ENCODE measurements at places on chromosomes 2 and 18.

DNA sequence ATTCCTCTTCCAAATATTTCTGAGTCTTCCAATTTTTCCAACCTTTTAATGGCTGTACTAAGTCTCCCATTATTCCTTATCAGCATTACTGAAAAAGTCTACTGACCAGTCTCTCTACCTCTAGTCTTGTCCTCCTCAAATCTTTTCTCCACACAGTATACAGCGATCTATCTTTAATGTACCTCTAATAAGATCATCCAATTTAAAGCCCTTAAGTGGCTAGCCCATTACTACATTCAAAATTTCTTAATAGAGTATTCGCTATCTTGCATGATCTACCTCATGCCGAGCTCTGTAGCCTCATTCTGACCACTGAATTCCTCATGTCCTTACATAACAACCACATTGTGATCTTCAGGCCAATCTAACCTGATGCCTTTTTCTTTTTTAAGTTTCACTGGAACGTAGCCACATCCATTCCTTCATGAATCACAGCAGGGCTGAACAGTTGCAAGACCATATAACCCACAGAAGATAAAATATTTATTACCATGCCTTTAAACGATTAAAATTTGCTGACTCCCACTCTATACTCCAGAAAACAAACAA, 57.9 kb downstream of the SLC66A3 start:
- DNase-seq = no peak

DNA sequence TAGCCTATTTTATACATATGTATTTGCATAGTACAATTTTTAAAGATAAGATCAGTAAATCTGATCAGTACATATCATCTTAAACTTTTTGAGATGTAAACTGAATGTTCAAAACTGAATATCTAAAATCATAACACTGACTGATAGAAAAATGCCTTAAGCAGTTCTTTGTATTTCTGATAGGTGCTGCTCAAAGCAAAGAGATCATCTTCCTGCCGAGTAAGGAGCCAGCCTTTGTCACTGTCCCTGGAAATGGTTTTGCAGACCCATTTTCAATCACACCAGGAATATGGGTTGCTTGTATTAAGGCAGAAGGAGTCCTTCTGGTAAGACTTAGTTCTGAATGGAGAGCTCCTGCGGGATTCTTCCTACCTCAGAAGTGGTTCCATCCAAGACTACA, 135.0 kb downstream of the LAMA3 start:
- no peak for DNase-seq

DNA sequence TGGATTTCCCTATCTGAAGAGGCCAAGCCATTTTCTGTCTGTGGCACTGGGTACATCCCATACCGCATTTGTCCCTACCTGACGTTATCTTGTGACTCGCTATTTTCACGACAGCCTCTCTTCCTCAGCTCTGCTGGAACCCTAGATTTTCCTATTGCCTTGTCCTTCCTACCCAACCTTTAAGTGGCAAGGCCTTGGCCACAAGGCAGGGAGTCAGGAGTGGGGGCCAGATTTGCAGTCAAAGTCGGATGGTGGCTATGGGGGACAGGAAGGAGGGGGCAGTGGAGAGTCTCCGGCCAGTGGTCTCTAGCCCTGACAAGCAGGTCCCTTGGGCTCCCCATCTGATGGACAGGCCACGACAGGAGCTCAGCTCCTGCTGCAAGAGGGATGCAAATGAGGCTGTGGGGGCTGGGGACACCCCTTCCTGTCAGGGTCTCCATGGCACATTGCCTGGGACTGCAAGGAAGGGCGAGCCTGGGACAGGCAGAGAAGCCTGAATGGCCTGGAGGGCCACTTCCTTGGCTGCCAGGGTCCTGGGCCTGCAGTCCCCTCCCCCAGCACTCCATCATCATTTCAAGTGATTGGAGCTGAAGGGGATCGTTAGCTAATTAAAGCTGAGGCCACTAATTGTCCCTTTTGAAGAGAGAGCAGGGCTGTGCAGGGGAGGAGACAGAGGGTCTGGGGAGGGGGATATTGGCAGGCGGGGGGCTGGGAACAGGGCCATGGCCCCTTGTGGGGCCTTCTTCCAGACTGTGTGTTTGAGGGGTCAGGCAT, 6.3 kb upstream of the ECEL1 start:
- DNase-seq = no peak

DNA sequence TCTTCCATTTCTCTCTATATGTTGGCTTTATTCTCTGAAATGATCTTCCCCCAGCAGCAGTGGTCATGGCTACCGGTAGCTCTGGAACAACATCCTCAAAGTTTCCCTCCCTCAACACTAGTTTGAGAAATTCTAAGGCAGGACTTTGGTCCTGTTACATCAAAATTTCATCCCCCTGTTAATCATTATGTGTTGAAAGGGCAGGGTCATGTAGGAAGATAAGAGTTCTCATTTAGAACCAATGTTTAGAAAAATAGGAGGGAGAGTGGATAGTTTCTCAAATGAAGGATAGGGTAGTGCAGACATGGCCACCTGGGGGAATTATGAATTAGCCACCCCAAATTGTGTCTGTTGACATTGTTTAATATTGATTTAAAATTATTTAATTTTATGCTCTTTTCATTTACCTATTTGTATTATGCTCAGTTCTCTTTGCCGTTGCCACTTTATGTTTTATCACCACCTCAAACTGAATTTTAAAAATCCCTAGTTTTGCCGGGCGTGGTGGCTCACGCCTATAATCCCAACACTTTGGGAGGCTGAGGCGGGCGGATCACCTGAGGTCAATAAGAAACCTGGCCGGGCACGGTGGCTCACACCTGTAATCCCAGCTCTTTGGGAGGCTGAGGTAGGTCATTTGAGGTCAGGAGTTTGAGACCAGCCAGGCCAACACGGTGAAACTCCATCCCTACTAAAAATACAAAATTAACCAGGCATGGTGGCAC, 22.3 kb downstream of the EML4 start:
- DNase-seq = no peak

GRCh38 chr2:158191076-158191895, 89.6 kb downstream of the UPP2 start:
- peak; percentile 24 for DNase-seq

DNA sequence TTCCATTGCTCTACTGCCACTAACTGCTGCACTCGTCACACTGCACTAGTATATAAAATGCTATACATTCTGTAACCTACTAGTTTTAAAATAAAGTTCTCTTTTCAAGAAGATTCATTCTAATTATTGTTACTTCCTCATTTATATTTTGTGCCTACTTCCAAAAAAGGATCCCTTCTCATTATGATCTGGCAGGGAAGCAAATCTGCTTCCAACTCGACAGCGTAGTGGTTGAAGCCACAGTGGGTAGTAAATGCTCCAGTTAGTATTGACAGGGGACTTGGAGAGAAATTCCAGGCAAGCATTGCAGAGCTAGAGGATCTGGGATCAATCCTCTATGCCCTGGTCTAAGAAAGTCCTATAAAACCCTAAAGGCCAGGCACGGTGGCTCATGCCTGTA, 53.3 kb upstream of the AP1S3 start:
- no peak for DNase-seq

DNA sequence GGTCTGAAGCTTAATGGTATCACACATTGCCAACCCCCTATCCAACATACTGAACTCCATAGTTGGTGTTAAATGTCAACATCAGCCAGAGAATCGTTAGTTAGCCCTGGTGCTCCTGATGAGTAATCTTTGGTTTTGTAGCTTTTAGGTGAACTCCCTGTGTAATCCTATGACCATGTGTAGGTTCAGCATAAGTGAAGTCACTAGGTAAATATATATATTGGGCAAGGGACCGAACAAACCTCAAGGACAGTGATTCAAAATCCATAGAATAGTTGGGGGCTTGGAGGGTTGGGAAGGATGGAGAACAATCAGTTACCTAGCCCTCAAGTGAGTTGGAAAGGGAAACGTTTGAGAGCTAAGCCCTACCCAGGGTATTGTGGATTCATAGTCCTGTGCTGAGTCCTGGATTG, 16.0 kb upstream of the AP1S3 start:
- DNase-seq = no peak

DNA sequence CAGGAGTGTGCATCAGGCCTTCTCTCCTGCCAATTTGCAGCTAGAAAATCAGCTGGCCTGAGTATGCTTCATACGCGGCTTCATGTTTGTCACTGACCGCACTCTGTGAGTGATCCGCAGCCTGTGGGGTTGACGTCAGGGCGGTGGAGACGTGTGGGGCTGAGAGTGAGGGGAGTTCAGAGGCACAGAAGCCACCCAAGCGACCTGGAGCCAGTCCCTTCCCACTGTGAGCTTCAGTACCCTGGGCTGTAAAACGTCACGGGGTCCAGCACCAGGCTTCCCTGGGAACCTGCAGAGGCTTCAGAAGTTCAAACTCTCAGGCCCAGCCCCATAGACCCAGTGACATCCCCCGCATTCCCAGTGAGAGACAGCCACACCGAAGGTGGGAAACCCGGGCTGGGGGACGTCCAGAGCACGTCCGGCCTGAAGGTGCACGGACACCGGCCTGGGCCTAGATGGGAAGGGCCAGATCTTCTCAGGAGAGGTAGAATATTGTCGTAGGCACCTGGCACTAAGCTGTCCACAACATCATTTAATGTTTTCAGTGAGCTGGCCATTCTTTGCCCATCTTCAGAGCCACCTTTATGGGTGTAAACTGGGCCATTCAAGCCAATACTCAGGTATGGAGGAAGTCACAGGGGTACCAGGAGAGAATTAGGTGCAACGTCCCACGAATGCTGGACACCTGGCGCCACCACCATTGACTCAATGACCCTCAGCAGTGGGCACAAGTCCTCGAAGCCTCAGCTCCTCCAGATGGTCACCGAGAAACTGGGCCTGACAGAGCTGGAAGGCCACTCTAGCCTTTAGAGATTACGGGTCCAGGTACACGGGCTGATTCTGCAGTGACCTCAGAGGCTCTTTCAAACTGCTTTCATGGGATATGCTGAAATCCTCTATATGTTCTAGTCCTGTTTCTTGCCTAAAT, 235.6 kb upstream of the MYT1L start:
- DNase-seq = no peak

Data from CD4-positive, alpha-beta T cell treated with Interleukin-1 beta for 1 hour (primary cell).